ENCODE measurements at places on chromosomes 7 and 10.

DNA sequence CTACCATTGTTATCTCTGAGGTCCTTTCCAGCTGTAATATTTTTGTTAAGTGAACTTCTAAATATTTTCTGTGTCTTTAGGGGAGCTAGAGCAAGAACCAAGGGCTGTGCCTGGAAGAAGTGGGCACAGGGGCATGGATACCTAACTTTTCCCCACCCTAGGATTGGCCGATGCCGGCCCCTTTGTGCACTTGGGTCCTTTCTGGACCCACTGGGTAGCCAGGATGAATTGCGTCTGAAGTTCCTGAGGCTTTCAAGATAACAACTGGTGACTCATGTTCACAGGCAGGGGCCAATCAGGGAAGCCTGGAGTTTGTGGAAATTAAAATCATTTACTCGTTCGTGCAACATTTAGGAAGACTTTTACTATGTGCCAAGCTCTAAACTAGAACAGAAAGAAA is 758 bp downstream of the DPCD start:
- no peak for DNase-seq

GRCh38 chr7:35038354-35038753 is 1.1 kb upstream of the DPY19L1 start:
- DNase-seq = no peak

GRCh38 chr7:7761974-7762779 is 43.8 kb upstream of the RPA3 start:
- DNase-seq = no peak

- DNase-seq = no peak
These were observed 90.6 kb upstream of the SH2B2 start for GRCh38 chr7:102196028-102196427.

DNA sequence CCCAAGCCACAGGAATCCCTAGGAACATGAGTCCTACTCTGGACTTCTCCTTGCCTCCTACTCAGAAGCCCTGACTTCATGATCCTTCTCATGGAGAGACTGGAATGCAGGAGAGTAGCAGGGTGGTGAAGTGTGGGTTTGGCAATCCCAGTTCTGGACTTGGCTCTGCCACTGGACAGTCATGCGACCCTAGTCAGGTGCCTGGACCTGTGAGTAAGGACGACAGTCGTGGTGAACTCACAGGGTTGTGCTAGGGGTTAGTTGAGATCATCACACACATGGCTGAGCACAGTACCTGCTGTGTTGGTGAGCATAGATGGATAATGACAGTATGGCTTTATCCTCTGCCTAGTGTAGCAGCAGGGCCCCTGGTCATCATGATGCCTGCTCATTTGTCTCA is 117.9 kb downstream of the LRRC18 start:
- no peak for DNase-seq
